ENCODE measurements at places on chromosomes 2 and 18.

- DNase-seq, result no peak
These were observed 35.4 kb downstream of the LBH start for GRCh38 chr2:30266705-30267104.

- no peak for DNase-seq
These were observed 950.1 kb downstream of the TRIB2 start for GRCh38 chr2:13666582-13667414.

DNA sequence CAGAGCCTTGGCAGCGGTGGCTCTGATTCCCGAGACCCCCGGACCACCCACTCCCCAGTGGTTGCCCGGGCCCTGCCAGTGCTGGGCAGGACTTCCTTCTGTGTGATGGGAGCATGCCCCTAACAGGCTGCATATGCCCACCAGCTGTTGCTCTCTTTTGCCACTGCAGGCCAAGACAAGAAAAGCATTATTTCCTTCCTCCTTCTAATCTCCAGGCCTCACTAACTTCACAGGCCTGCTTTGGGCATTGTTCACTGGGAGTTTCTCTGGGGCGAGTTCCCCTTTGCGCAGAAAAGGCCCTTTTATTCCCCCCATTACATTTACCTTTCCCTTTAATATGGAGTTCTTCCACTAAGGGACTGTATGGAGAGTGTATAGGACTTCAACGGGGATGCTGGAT is 249.1 kb upstream of the SIX2 start:
- no peak for DNase-seq

GRCh38 chr2:175883586-175884194 is 118.4 kb downstream of the LNPK start:
- DNase-seq, result no peak

GRCh38 chr2:9424447-9425164 is 1.2 kb downstream of the CPSF3 start:
- DNase-seq, result no peak

DNA sequence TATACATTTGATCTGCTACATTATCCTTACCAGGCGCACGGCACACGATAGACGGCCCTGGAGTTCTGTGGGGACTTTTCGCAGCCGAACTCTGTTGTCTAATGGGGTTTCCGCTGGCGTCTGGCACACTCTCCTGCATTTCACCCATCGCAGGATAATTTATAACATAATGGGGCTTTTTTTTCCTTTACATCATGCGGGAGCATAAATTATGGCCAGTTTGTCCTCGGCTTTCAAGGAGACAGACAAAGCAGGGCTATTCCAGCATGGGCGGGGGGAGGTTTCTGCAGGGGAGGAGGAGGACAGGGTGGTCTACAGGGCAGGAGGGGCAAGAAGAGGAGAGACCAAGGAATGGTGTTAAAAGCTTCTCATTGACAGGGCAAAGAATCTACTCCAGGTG is 279.8 kb downstream of the CELF4 start:
- DNase-seq, result no peak

DNA sequence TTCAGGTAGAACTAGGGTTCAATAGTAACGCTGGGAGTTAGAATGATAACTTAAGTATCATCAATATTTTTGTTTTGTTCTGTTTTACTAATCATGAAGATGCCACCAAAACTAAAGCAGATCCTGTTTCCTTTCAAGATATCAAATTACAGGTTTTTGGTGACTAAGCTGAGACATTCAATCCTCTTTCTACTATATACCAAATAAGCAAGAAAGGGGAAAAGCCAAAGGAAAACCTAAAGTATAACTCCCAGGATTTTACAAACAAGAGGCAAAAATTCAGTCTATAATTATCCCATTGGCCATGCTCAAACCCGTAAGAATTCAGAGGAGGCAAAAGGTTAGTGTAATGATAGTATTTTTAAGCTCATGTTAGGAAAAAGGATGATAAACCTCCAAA is 175.2 kb upstream of the CCDC150 start:
- DNase-seq, result no peak

DNA sequence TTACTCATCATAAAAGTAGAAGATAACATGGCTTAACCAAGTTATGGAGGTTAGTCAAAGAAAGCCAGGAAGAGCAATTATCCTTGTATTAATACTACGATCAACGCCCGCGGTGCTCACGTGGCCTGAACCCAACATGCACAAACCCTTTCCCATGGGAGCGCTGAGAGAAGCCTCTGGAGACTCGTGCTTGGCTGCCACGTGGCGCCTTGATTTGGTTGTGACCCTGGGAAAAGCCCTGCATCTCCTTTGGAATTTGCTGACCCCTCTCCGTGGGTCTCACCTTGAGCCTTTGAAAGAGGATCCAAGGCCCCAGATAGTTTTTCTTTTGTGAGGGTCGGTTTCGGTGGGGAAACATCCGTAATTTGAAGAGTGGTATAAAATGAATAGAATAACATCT is 255.6 kb downstream of the DCDC2C start:
- no peak for DNase-seq

- no peak for DNase-seq
These were observed 17.5 kb upstream of the TNS1 start for GRCh38 chr2:218020281-218020680.

GRCh38 chr2:119339562-119339923 is 27.1 kb downstream of the C2orf76 start:
- DNase-seq, result no peak

DNA sequence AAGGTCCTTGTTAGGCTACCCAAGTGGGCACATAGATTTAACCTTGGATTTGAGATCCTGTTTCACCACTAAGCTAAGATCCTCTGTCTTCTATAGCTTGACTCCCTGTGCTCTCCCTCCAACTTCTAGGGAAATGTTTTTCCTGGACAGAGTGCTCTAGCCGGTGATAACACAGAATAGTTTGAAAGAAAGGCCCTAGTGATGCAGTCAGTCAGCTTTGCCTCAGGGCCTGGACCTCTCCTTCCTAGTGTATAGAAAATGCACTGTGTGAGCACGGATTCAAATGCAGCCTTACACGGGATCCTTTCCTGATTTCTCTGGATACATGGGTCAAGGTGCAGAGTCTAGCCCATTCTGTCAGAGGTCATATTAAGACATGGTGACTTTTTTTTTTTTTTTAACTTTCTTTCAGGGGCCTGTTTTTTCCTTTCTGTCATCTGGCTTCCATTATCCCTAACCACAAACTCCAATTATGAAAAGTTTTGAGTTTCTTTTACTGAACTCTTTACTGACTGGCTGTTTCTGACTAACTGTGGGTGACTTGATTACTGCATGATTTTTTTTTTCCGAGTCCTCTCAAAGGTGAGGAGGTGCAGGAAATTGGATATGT is 122.6 kb downstream of the LRP1B start:
- DNase-seq, result no peak

DNA sequence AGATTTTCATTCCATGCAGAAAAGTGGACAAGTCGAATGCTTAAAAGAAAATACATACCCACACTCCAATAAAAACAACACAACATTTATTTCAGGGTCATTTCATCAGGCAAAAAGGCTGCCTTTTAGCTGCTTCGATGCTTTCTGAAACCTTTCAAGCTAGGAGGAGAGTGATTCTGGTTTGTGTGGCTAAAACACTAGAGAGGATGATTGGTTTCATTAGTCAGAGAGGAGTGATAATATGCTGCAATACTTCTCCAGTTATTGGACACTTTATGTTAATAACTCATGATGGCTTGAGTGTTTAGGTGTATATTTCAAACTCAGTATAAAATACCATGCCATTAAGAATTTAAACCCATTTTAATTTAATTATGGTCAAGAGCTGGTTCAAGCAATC is 614.0 kb downstream of the SLC4A3 start:
- DNase-seq, result no peak

DNA sequence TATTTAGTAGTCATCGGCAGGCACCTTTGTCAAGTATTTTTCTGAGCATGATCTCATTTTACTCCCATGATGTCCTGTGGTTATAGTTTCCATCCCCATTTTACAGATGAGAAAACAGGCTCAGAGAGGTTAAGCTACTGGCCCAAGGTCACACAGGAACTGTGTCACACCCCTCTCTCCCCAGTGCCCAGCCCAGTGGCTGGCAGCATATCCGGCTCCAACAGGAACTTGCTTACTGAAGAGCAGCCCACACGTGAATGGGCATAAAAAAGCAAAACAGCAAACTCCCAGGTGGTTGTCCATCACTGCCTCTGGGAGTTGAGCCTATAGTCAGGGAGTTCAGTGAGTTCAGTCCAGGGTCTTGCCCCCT is 8.3 kb upstream of the KLF11 start:
- DNase-seq, result no peak

DNA sequence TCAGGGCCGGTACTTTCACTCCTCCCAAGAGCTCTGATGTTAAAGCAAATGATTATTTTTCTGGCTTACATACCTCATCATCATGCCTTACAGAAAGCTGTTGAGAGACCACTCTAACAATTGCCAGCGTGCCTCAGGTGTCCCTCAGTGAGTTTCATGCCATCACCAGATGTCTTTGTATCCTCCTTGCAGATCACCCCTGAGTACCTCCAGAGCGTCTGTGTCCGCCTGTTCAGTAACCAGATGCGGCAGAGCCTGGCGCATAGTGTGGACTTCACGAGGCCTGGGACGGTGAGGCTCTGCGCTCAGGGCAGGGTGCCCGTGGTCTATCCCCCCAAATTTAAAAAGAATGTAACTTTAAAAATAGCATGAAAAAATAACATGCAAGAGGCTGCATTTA is 41.3 kb downstream of the ARMC9 start:
- no peak for DNase-seq

DNA sequence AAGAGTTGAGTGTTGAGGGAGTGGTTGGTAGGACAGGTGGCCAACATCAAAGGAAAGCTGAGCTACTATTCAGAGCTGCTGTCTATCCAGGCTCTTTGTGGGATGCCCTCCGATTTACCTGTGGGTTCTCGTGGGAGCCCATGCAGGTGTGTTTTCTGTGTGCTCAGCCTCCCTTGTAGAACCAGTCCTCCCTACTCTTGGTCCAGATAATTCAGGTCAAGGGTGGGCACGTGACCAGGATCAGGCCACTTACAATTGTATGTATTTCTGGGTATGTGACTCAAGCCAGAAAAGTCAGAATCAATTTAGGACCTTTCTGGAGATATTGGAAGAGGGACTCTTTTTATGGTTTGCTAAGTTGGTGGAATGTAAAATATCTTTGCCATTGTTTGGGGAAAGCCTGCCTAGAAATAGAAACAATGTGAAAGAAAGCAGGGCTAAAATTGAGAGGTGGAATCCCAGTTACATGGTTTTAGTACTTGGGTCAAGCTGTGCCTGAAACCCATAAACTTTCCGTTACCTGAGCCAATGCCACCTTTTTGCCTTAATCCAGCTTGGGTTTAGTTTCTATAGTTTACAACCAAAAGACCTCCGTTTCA is 93.2 kb downstream of the PDCL3 start:
- DNase-seq, result no peak

- no peak for DNase-seq
These were observed 6.8 kb downstream of the ASXL3 start for GRCh38 chr18:33584548-33585430.

DNA sequence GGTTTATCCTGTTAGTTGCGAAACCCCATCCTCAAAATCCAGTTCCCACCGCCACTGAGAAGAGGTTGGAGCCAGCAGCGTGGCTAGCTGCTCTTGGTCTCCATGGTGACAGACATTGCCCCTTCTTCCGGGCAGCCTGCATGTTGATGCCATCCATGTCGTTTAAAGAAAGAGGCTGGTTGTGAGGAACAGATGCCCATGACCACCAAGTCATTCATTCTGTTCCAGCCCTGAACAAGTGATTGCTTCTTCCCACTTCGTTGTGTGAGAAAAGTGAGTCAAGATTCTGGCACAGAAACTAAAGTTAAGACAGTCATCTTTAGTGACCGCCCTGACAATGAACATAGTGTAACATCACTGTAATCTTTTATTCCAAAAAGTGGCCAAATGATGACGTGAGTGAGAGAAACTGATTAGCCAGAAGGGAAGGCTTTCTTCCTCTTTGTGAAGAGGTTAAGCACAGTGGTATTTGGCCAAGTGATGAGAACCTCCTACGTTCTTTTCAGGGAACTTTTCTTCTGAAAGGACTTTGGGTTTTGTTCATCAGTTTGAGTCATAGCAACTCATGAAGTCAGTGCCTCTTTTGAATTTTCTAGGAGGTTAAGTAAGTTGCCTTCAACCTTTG is 272.5 kb downstream of the GALR1 start:
- no peak for DNase-seq

- DNase-seq, result peak; percentile 51
These were observed 59.8 kb upstream of the IL1R1 start for GRCh38 chr2:102082571-102083392.

- no peak for DNase-seq
These were observed 102.3 kb downstream of the NRXN1 start for GRCh38 chr2:50929661-50930060.

- no peak for DNase-seq
These were observed 229.5 kb upstream of the ZC3H15 start for GRCh38 chr2:186256540-186256939.

DNA sequence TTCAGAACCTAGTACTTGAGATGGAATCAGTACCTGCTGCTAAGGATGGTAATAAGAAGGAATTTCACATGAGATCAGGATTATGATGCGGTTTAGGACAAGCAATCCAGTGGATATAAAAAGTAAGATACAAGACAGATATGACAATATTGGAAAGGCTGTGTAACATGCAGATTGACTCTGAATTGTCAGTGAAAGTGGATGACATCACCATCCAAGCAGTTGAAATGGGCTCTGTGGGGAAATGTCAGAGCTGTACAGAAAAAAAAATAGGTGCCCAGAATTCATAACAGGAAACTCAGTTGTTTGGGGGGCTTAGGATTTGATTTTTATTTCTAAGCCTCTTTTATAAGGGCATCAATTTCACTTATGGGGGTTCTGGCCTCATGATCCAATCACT is 438.3 kb downstream of the SPAG16 start:
- DNase-seq, result no peak

DNA sequence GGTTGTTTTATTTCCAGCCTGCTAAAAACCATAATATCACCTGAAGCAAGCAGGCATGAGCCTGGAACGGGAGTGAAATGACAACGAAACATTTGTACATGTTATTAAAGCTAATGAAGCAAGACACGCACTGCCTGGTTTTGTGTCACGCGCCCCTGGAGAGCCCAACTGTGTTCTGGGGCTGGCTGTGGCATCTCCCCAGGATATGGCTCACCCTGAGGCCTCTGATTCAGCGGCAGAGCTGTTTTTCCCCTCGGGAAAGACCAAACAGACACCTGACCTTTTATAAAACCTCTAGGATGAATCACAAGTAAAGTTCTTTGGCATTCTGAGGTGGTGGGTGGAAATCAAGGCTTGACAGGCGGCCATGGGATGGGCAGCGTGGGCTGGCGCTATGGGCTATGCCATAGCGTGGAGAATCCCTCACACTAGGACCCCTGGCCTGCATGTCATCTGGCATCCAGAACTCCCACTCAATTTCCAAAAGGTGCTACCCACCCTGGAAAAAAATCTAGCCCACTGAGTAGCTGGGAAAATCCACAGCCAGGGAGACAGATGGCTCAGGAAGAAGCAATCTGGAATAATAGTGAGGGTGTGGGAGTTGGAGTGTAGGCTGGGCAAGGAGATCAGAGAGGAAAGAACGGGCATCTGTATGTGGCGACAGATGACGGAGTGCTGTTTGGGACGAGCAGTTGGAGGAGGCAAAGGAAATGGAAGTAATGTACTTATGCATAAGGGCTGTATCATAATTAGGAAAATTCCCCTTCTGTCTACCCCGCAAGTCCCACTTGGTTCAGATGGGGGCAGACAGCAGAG is 262.0 kb downstream of the AFF3 start:
- no peak for DNase-seq

GRCh38 chr18:58721566-58722239 is 50.4 kb downstream of the MALT1 start:
- DNase-seq, result no peak

Measured in stimulated activated CD4-positive, alpha-beta T cell treated with anti-CD3 and anti-CD28 coated beads, Interleukin-2, amount 100 ng/mL, for 24 hours (primary cell).